ENCODE measurements at places on chromosomes 13 and 19. TPM values are rescaled to one million over a fixed set of nuclear protein-coding genes. Genes with fewer than 3 reads are reported as not detected.

DNA sequence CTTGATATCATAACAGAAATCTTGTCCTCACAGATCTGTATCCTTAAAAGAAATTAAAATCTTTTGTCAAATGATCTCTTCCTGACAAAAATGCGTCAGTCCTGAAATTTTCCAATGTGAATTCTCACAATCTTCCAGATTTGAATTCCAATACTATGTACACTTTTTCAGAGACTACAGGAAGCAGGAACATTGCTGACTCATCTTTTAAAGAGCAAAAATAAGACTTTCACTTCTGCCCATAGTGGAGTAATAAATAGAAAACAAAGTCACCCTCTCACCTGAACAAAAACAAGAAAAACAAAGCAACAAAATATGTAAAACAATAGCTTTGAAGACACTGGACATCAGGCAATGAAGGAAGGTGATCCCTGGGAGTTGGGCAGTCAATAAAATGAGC is 167.0 kb upstream of the IPO5 start:
- no peaks in the 10 kb centered on the region for H3K27me3 ChIP-seq
- DNase-seq = no peak
- H3K4me1 ChIP-seq = no peaks in the 10 kb centered on the region
- H3K36me3 ChIP-seq = no peaks in the 10 kb centered on the region
- H3K4me3 ChIP-seq = no peak overlapping the region
- no peak overlapping the region for H3K27ac ChIP-seq

DNA sequence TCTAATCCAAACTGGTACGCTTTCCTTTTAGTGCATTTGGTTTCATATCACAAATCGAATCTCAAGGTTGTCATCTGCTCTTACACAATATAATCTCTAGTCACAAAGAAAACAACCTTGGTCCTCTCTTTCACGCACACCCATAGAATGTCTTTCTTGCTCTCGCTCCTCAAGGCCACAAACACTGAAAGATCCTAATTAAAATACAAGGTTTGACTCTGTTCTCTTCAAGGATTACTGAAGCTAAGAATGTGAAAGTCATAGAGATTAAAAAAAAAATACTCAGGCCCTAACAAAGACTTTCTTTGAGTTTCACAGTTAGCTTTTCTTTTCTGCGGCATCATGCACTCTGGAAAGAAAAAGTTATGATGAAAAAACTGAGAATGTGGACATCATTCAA is 891.5 kb downstream of the EFNB2 start:
- H3K36me3 ChIP-seq = no peaks in the 10 kb centered on the region
- DNase-seq = no peak
- no peaks in the 10 kb centered on the region for H3K4me1 ChIP-seq
- H3K27me3 ChIP-seq = no peaks in the 10 kb centered on the region
- no peak overlapping the region for H3K27ac ChIP-seq

- H3K4me3 ChIP-seq = no peak overlapping the region
- H3K27me3 ChIP-seq = no peaks in the 10 kb centered on the region
- no peaks in the 10 kb centered on the region for H3K36me3 ChIP-seq
- H3K27ac ChIP-seq = no peak overlapping the region
Observed at GRCh38 chr13:35961461-35962220, 169.5 kb downstream of the DCLK1 start.

- no peaks in the 10 kb centered on the region for H3K4me1 ChIP-seq
- no peaks in the 10 kb centered on the region for H3K36me3 ChIP-seq
- no peak for DNase-seq
- no peak overlapping the region for H3K27ac ChIP-seq
- no peaks in the 10 kb centered on the region for H3K27me3 ChIP-seq
- H3K4me3 ChIP-seq = no peak overlapping the region
Observed at GRCh38 chr13:30851697-30852096, 54.4 kb upstream of the MEDAG start.

GRCh38 chr13:43127103-43127798 is 103.9 kb downstream of the DNAJC15 start:
- no peaks in the 10 kb centered on the region for H3K36me3 ChIP-seq
- no peak overlapping the region for H3K27ac ChIP-seq
- no peaks in the 10 kb centered on the region for H3K4me1 ChIP-seq
- H3K27me3 ChIP-seq = no peaks in the 10 kb centered on the region
- H3K4me3 ChIP-seq = no peak overlapping the region
- no peak for DNase-seq

DNA sequence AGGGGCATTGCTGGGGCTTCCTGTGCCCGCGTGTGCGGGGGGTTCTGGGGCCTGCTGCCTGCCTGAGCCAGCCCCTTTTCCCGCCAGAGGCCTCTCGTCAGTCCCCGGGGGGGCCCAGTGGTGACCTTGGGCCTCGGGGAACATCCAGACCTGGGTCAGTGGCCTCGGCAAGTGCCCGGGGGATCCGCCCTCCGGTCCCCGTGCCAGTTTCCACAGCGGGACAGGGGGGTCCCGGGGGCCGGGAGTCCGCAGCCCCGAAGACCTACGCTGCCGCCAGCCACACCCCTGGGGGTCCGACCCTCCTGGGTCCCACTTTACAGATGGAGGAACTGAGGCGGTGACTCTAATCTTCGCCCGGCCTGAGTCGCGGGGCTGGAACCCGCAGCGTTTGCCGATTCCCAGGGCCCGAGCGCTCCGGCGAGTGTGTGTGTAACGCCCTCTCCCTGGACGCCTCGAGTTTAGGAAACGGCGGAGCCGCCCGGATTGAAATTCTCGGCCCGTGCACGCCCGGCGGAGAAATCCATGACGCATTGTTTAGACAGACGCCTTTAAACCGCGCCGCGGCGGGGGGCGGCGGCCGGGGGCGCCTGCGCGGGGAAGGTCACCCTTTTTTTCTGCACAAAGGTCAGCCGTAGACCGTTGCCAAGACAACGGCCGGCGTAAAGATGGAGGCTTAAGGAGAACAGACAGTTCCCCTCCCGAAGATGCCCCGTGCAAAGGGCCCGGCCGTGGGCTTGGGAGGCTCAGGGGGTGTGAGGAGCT is 39.3 kb downstream of the EFNA2 start:
- no peak overlapping the region for H3K27ac ChIP-seq
- H3K36me3 ChIP-seq = no peaks in the 10 kb centered on the region
- DNase-seq = peak; percentile 36
- peaks cover 19% of the 10 kb centered on the region for H3K27me3 ChIP-seq

GRCh38 chr13:107799001-107799400 is 416.3 kb downstream of the LIG4 start:
- DNase-seq = no peak
- no peak overlapping the region for H3K27ac ChIP-seq
- H3K27me3 ChIP-seq = no peaks in the 10 kb centered on the region
- H3K36me3 ChIP-seq = no peaks in the 10 kb centered on the region
- H3K4me1 ChIP-seq = no peaks in the 10 kb centered on the region

- H3K4me3 ChIP-seq = no peak overlapping the region
- peaks cover 7% of the 10 kb centered on the region for H3K27me3 ChIP-seq
- H3K27ac ChIP-seq = no peak overlapping the region
- peaks cover 27% of the 10 kb centered on the region for H3K4me1 ChIP-seq
- DNase-seq = no peak
Observed at GRCh38 chr13:99977334-99977911, 4.2 kb upstream of the ZIC2 start.

DNA sequence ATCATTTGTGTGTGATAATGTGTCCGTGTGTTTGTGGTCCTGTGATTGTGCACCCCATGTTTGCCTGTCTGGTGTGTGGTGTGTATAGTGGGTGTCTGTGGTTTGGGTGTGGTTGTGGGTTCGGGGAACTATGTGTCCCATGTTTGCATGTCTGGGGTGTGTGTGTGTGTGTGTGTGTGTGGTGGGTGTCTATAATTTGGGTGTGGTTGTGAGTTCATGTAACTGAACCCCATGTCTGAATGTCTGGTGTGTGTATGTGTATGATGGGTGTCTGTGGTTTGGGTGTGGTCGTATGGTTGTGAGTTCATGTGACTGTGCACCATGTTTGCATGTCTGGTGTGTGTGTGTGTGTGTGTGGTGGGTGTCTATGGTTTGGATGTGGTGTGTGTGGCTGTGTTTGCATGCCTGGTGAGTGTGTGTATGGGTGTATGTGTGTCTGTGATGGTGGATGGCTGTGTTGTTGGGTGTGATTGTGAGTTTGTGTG is 11.1 kb upstream of the NFIX start:
- H3K4me1 ChIP-seq = peaks cover 20% of the 10 kb centered on the region
- H3K4me3 ChIP-seq = no peak overlapping the region
- no peak overlapping the region for H3K27ac ChIP-seq
- no peak for DNase-seq

- no peaks in the 10 kb centered on the region for H3K36me3 ChIP-seq
- no peak for DNase-seq
- no peak overlapping the region for H3K4me3 ChIP-seq
- H3K27me3 ChIP-seq = no peaks in the 10 kb centered on the region
- no peak overlapping the region for H3K27ac ChIP-seq
- H3K4me1 ChIP-seq = no peaks in the 10 kb centered on the region
Observed at GRCh38 chr13:42999491-42999890, 7.5 kb upstream of the EPSTI1 start.

DNA sequence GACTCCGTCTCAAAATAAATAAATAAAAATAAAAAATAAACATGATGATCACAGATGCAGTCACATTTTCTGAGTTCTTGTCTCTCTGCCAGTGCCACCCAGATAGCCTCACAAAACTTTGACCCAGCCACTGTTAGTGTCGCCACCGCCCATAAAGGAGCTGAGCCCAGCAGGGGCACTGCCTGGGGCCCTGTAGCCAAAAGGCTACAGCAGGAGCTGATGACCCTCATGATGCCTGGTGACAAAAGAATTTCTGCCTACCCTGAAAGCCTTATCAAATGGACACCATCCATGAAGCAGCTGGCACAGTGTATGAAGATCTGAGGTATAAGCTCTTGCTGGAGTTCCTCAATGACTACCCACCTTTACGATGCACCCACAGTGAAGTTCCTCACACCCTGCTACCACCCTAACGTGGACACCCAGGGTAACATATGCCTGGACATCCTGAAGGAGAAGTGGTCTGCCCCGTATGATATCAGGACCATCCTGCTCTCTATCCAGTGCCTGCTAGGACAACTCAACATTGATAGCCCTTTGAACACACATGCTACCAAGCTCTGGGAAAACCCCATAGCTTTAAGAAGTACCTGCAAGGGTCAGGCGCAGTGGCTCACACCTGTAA is 18.3 kb downstream of the ZNF587 start:
- H3K4me3 ChIP-seq = no peak overlapping the region
- no peak for DNase-seq
- no peaks in the 10 kb centered on the region for H3K4me1 ChIP-seq
- H3K36me3 ChIP-seq = peaks cover 27% of the 10 kb centered on the region
- no peaks in the 10 kb centered on the region for H3K27me3 ChIP-seq
- no peak overlapping the region for H3K27ac ChIP-seq

DNA sequence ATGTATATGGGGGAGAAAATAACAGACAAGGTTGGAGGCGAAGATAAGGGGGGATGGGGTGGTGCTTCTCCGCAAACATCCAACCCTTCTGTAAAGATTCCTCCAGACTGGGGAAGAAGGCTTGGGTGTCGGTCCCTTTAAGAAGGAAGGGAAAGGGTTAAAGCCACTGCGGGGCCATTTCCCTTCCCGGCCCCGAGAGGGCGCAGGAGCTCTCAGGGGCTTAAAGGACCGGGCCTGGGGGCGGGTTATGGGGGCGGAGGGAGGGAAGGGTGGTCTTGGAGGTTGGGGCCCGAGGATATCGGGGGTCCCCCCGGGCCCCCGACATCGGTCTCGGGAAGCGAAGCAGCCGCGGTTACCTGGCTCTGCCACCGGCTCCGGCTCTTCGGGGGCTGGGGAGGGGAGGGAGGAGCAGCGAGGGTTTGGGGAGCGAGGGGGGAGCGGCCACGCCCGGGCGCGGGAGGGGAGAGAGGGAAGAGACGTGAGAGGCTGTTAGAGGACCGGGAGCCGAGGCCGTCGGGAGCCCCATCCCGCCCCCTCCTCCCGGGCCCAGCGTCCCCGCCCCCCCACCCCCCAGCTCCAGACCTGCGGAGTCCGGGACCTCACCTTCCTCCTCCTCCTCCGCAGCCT is 2.8 kb downstream of the TNNT1 start:
- H3K27ac ChIP-seq = no peak overlapping the region
- H3K4me1 ChIP-seq = peaks cover 8% of the 10 kb centered on the region
- no peak overlapping the region for H3K4me3 ChIP-seq
- no peaks in the 10 kb centered on the region for H3K27me3 ChIP-seq
- no peak for DNase-seq

GRCh38 chr13:35256459-35257148 is 219.9 kb downstream of the MAB21L1 start:
- no peaks in the 10 kb centered on the region for H3K27me3 ChIP-seq
- no peak overlapping the region for H3K27ac ChIP-seq
- no peak for DNase-seq
- no peaks in the 10 kb centered on the region for H3K4me1 ChIP-seq
- no peak overlapping the region for H3K4me3 ChIP-seq

- H3K4me3 ChIP-seq = no peak overlapping the region
- no peak for DNase-seq
- H3K36me3 ChIP-seq = no peaks in the 10 kb centered on the region
- no peak overlapping the region for H3K27ac ChIP-seq
- peaks cover 8% of the 10 kb centered on the region for H3K27me3 ChIP-seq
Observed at GRCh38 chr19:28730791-28731512, 482.0 kb downstream of the UQCRFS1 start.

DNA sequence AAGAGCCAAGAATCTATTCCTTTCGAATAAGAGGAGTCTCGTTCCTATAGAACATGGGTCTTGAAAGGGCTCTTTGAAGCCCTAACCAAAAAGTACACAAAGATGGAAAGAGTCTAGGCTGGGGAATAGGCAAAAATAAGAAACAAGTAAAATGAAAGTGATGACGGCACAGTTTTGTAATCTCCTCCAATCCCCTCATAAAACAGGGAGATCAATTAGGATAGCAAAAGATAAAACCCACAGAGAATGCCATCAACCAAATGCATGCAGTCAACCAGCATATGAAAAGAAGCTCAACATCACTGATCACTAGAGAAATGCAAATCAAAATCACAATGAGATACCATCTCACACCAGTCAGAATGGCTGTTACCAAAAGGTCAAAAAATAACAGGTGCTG is 122.4 kb upstream of the LSM14A start:
- H3K4me3 ChIP-seq = no peak overlapping the region
- no peaks in the 10 kb centered on the region for H3K4me1 ChIP-seq
- no peaks in the 10 kb centered on the region for H3K27me3 ChIP-seq
- H3K27ac ChIP-seq = no peak overlapping the region

The MYBPC2 gene
- not detected for total RNA-seq

The LGALS4 gene
- total RNA-seq = 54.1 TPM

The FGF14 gene
- total RNA-seq = under 0.01 TPM

The ZNF418 gene
- total RNA-seq = 15.3 TPM

The ARL11 gene
- total RNA-seq = not detected

The PEG3 gene
- 5.9 TPM for total RNA-seq

The ZNF222 gene
- not detected for total RNA-seq

The SIGLEC5 gene
- not detected for total RNA-seq

The PRODH2 gene
- 3.9 TPM for total RNA-seq

Measured in body of pancreas (tissue), 4 donors.